ENCODE measurements at places on chromosomes 1 and 21.

GRCh38 chr1:40987439-40988276, 8.2 kb downstream of the CTPS1 start:
- DNase-seq = no peak

GRCh38 chr1:204896787-204897469, 26.3 kb downstream of the NFASC start:
- no peak for DNase-seq

DNA sequence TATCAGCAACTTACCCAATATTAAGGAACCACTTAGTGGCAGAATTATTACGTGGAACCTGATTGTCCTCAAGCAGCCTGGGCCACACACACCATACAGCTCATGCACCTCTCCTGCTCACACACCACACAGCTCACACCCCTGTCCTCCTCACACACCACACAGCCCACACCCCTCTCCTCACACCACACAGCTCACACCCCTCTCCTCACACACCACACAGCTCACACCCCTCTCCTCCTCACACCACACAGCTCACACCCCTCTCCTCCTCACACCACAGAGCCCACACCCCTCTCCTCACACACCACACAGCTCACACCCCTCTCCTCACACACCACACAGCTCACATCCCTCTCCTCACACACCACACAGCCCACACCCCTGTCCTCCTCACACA, 36.8 kb upstream of the LAMC2 start:
- DNase-seq = no peak

DNA sequence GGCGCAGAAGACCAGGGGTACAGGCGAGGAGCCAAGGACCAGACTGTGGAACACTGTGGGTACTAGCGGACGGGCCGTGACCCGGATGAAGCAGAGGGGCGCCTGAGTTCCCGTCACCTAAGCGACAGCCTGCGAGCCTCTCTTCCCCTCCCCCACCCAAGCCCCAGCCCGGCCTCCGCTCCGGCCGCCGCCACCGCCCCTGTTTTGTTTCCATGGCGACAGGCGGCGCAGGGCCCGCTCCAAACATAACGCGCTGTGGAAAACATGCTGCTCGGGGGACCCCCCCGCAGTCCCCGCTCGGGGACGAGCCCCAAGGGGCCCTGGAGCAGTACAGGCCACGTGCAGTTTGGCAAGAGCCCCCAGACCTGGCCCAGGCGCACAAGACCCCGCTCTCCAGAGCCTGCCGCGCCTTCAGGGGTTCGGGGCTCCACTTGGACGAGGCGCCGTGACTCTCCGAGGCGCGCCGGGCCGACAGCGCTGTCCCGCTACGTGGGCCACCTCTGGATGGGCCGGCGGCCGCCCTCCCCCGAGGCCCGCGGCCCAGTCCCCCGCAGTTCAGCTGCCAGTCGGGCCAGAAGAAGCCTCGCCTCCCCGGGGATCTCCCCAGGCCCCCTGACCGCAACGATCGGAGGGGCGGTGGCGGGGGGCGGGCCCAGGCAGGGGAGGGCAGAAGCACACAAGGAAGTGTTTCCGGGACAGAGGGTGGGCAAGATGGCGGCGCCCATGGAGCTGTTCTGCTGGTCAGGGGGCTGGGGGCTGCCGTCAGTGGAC, at the start of gene MTX1:
TSS of gene MTX1 (plus strand) at position 155 of the 771 bp plus-strand sequence. CDS start at position 265, 110 bp downstream.
- DNase-seq = peak; percentile 88

DNA sequence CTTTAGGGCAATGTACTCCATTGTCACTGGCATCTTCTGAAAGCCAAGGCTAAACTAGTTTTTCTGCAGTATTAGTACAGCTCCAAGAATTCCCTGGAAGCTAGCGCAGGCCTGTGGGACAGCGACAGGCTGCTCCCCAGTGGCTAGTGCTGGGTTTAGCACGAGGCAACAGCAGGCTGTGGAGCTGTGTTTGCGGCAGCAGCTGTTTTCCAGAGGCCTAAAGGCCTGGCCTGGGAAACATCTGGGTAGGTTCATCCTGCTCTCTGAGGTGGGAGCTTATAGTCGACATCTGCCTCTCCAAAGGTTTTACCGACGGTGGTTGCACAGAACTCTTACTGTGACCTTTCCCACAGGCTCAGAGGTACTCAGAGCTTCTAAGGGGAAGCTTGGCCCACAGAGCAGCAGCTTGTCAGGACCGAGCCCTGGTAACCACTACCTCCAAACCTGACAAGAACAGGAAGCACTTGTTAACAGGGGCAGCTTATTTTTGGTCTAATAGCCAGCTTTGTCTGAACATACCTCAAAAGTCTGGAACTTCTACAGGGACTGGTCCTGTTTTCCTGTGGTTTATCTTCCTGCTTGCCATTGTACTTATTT, 17.2 kb downstream of the CC2D1B start:
- DNase-seq = no peak

DNA sequence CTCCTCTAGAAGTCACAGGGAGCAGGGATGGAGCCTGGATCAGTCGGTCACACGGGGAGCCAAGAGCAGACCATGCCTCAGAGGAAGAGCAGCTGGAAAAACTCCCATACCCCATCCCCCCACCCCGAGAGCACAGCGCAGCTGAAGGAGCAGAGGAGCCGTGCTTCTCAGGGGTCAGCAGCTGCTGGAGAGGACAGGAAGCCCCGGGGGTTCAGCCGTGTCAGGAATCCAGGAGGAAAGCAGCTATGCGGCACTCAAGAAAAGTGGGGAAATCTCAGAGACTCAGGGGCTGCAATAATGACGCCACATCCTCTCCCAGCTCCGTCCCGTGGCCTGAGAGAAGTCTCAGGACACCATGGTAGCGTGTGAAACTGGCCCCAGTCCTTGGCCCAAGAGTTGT, 102.3 kb downstream of the NPHP4 start:
- DNase-seq = no peak

DNA sequence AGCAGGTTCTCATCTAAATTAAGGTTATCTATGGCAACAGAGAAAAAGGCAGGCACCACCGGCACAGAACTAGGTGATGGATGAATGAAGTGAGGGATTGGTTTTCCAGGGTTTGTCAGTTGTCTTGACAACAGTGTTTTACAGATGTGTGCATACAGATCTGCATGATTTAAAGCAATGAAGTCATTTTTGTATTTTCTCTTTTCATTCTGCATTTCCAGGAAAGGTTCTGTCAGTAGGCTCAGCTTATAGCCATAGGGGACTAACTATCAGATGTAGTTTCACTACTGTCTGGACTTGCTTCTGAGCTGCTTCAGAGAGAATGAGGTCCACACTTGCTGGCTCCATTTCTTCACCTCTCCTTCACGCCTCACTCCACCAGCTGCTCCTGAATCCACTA, 98.2 kb upstream of the LMO4 start:
- no peak for DNase-seq

- DNase-seq = no peak
Measured at GRCh38 chr1:9422321-9422720, 116.9 kb upstream of the SLC25A33 start.

DNA sequence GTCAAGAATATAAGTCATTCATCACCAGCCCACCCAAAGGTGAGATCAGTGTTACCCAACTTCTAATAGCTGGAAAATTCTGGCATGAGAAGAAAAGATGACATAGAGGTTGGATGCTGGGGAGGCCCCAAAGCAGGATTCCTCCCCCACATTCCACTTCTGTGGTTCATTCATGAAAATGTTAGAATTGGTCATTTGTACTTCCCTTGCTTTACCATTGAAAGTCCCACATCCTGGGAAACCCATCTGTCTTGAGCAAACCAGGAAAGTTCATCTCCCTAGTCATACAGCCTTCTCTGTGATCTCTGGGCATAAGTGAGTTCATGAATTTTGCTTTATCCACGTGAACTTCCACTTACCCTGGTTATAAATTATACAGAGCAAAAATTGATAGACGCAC, 66.8 kb downstream of the SERINC2 start:
- DNase-seq = no peak

DNA sequence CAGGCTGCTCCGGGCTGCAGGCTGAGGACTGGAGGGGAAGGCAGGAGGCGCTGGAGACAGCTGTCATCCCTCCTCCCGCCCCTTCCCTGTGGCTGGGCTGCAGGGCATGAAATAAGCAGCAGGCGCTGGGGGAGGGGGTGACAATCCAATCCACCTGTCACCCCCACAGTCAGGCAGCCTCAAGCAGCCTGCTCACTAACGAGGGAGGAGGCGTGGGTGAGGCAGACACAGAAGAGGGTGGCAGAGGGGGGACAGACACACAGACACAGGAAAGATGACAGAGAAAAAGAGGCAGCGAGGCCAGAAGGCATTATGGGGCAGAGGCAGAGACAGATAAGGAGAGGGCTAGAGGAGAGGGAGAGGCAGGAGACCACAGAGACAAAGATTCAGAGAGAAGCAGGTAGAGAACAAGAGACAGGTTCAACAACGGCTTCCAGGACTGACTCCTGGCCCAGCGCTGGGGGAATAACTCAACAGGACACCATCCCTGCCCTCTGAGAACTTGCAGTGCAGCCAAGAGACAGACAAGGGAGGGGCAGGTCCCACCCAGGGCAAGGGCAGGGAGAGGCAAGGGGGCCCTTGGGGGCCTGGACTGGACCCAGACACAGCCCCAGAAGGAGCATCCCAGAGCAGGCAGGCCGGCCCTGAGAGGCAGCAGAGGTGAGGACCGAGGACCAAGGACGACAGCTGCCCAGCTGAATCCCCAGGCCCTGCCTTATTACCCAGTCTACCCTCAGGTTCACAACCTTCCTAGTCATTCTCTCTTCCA, 11.2 kb downstream of the MEF2D start:
- peak; percentile 37 for DNase-seq

DNA sequence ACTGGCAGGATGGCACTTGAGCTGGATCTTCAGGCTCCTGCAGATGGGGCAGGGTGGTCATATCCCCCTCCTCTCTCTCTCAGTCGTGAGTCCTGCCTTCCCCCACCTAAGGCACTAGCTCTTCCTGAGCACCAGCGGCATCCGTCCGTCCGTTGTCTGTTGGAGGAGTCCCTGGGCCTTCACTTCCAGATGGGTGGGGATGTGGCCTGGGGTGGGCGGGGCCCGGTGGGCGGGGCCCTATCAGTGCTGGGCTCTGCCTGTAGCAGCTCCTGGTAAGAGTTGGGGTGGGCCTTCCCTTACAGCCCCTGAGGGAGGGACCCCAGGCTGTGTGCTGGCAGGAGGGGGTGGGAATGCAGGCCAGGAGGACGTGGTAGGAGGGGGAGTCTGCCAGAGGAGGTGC, 10.3 kb downstream of the LDLRAD2 start:
- DNase-seq = no peak
